ENCODE measurements at places on chromosomes 16 and 17.

- peak; percentile 79 for DNase-seq
These were observed at the start of gene SULT1A1 for GRCh38 chr16:28609631-28610594. TSS of gene SULT1A1 (minus strand) at chr16:28610044. CDS start at chr16:28608855, 1,189 bp downstream.

- no peak for DNase-seq
These were observed 10.5 kb downstream of the NXN start for GRCh38 chr17:968812-969730.

DNA sequence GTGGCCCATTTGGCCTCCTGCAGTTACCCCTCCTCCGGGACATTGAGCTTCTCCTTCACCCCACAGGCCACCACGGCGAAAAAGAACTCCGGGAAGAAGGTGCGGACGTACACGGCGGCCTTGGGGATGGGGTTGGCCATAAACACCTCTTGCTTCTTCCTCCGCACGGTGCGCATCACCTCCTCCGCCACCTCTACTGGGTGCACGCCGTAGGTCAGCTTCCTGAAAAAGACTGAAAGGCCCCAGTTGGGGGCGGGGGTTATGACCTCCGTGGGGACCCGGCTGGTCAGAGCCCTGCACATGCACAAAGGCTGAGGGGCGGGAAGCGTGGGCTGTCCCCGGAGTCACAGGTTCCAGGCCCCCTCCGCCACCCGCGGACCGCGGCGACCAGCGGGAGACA is 19.9 kb downstream of the DHRS7C start:
- DNase-seq, result no peak

DNA sequence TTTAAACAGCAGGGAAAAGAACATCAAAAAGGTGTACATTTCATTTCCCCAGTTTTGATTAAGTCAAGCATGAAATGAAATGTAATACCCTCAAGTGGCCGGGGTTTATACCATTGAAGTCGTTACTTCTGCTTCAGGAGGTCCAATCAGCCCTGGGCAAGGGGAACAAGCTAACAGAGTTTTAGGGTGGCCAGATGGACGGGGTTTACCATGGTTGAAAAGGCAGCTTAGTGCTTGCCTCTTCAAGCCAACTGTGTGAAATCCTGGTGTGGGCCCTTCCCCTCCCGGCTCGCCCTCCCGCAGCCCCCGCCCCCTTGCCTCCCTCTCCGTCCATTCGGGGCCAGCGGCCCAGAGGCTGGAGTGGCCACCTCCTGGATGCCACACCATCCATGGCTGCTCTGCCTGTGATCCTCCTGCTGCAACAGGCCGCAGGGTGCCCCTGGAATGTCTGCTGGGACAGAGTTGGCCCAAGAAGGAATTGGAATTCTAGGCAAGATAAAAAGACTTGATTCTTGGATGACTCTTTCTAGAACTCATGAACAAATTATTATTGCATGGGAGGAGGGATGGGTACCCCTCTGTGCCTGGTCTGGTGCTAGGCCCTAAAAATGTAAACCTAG is 296.2 kb upstream of the IRX3 start:
- no peak for DNase-seq

DNA sequence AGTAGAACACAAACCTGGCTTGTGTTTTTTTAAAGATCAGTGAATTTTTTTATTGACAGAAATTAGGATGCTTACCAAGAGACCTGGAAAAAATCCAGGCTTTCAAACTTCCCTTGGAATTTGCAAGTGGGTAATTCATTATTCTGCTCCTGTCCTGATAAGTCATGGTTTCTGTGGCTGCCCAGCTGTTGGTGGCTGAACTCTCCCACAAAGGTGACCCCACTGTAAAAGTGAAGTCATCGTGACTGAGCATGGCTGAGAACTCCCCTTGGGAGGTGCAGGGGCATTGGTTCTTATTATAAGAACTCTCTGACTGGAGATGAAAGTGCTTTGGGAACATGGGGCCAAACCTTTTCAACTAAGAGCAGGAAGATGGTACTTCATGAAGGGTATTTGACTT is 46.6 kb upstream of the TANC2 start:
- DNase-seq, result peak; percentile 11

All from pancreas (tissue), 10 donors.